Esophagus muscularis mucosa (tissue), 4 donors: ENCODE measurements at places on chromosomes 3 and 15. TPM values are rescaled to one million over a fixed set of nuclear protein-coding genes. Genes with fewer than 3 reads are reported as not detected.
A peak's percentile ranks its signal among the peaks of the same experiment; 100 is the strongest.

Gene RASA2
- total RNA-seq = 12.8 TPM

Gene CEMIP
- 0.34 TPM for total RNA-seq

Gene CPA3
- total RNA-seq = 3.7 TPM

DNA sequence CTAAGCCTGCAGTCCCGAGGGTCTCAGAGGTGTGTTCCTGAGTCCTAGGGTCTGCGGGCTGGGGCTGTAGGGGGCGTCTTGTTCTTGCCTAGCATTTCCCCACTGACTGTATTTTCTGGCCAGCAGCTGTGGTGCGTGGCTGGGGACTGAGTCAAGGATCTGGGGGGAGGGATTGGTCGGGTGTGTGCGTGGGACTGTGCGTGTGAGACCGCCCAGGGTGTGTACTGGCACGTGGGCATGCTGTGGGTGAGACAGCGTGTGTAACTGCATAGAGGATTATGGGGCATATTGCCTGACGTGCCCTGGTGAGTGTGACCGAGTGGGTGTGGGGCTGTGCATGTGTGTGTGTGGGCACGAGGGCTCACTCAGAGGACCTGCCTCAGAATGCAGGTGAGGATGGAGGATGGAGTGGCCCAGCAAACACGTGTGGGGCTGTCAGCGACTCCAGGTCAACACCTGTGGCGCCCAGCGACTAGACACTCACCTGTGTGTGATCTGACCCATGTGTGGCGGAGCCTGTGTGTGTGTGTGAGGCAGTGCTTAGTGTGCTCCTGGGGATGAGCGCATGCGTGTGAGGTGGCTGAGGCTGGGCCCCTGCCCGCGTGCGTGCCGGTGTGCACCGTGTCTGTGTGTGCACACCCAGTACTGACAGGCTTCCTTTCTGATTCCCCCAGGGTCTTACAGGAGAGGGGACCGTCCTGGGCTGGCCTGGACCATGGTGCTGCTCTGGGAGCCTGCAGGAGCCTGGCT is 20.9 kb downstream of the FBLN2 start:
- no peak overlapping the region for H3K4me3 ChIP-seq
- H3K27me3 ChIP-seq = no peaks in the 10 kb centered on the region

DNA sequence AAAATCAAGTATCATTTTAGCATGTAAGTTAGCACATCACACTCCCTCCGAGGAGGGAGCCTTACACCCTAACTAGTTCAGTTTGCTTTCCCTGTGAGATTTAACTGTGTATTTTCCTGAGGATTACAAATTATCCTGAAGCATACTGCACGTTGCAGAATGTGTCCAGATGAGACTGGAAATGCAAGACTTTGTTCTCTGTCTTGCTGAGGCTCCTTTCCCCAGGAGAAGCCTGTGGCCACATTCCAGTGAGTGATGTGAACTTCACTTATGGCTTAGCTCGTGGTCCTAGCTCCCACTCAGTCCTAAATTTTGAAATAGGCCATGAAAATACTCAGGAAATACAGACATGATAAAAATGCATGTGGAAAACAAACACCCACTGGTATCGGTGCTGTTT is 23.7 kb downstream of the PDZRN3 start:
- DNase-seq = no peak
- no peak overlapping the region for H3K4me3 ChIP-seq
- peaks cover 5% of the 10 kb centered on the region for H3K36me3 ChIP-seq
- H3K27me3 ChIP-seq = no peaks in the 10 kb centered on the region
- peaks cover 100% of the 10 kb centered on the region for H3K4me1 ChIP-seq
- peak overlapping the region; percentile 90 for H3K27ac ChIP-seq

DNA sequence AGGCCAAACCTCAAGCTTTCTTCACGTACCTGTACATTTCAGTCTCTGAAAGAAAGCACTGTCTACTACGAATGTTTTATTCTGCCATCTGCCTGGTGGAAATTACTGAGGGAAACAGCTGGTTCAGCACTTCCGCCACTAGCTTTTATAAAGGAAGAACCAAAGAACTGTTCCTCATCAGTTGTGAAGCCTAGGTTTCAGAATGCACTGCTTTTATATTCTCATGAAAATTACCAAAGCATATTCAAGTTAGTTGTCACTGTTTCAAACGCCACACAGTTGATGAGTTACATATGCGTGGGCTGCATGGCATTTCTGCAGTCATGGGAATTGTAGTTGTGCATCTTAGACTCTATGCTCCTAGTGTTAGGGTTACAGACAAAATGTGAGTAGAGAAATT is 21.5 kb upstream of the ZBTB38 start:
- no peak for DNase-seq
- no peak overlapping the region for H3K4me3 ChIP-seq
- no peaks in the 10 kb centered on the region for H3K4me1 ChIP-seq
- H3K27me3 ChIP-seq = no peaks in the 10 kb centered on the region
- no peak overlapping the region for H3K27ac ChIP-seq

- DNase-seq = no peak
- peaks cover 8% of the 10 kb centered on the region for H3K36me3 ChIP-seq
- H3K27me3 ChIP-seq = no peaks in the 10 kb centered on the region
- H3K4me3 ChIP-seq = no peak overlapping the region
- H3K4me1 ChIP-seq = peaks cover 95% of the 10 kb centered on the region
These were observed 5.3 kb downstream of the ARL6IP5 start for GRCh38 chr3:69090021-69090420.

DNA sequence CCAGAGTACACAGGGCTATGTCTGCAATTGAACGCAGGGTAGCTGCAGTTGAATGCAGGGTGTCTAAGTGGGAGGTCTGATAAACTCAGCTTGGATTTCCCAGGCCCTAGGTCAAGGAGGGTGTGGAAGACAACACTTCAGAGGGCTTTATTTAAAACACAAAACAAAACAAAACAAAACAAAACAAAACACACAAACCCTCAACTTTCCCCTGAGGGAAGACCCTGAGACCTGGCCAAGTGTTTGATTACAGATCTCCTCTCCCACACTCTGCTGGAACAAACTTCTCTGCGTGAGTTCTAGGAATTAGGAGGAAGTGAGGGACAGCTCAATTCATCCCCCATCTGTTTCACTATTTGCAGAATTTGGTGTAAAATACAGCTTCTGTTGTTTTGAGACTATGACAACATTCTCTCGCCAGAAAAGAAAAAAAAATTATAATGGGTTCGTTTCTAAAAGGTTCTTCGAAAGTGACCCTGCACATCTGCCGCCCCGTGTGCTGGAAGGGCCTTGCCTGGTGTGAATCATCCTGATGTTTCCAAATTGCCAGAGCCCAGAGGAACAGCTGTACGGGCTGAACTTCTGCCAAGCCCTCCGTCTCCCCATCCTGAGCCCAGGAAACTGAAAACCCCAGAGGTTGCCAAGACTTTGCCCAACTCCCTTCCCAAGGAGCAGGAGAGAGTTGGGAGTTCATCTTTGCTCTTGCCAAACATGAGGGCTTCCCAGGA is 73.3 kb upstream of the RAD18 start:
- H3K27ac ChIP-seq = peak overlapping the region; percentile 44
- H3K4me1 ChIP-seq = peaks cover 20% of the 10 kb centered on the region
- no peak for DNase-seq
- no peak overlapping the region for H3K4me3 ChIP-seq

DNA sequence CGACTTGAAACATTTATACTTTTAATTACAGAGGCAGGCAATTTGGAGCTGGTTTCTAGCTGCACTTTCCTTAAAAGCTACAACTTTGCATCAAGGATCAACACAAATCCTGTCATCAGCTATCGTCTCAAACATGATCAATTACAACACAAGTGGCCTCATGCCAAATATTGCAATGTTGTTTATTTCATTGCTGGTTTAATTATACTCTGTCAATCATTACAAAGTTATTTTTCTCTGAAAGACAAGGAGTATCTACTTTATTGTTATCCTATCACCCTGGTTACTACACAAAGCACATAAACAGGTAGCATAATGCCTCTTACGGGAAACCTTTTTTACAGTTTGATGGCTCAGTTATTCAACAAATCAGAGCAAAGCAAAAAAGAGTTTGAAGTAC is 58.0 kb upstream of the FOXB1 start:
- H3K4me1 ChIP-seq = no peaks in the 10 kb centered on the region
- no peaks in the 10 kb centered on the region for H3K27me3 ChIP-seq
- no peak overlapping the region for H3K4me3 ChIP-seq
- no peak overlapping the region for H3K27ac ChIP-seq

DNA sequence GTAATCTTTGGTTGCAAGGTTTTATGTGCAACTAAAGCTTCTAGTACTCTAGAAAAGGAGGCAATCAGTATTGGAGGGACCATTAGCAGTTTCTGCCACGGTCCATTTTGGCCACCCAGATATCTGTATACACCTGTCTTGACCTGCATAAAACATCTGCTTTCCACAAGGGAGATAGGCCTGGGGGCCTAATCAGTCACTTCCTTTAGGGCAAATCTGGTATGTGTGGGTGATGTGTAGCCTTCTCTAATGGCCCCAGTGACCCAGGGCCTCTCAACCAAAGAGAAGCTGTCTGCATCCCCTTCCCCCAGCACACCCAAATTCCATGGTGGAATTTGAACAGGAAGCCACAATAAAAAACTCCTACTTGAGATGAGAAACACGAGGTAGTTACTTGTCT is 19.5 kb downstream of the IRAK2 start:
- H3K4me1 ChIP-seq = peaks cover 8% of the 10 kb centered on the region
- no peak overlapping the region for H3K27ac ChIP-seq
- no peak for DNase-seq
- no peak overlapping the region for H3K4me3 ChIP-seq
- peaks cover 24% of the 10 kb centered on the region for H3K36me3 ChIP-seq
- H3K27me3 ChIP-seq = no peaks in the 10 kb centered on the region

DNA sequence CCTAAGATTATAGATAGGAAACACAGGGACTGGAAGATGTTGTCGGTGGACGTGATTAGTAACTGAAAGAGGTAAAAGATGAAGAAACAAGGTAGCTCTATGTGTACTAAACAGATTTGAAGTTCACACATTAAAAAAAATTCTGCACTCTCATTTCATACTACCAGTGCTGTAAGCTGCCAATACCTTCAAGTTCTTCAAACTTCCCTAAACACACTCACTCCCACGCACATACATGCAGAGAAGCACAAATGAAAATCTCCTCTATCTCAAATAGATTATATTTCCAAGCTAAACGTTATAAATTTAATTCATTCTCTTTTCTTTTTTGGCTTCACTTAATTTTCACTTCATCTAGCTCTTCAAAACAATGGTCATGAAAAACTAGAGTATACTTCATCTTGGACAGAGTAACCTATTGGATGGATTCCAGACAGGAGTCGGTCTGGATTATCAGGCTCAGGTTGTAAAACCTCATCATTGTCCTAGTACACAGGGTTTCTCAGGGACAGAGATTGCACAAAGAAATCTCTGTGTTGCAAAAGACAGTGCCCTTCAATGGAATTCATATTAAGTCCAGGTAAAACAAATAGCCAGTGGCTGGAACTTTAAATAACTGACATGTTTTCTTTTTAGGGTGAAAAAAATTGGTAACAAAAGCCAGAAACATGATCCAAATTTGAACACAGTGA is 408.1 kb upstream of the ZNF385D start:
- no peaks in the 10 kb centered on the region for H3K27me3 ChIP-seq
- no peaks in the 10 kb centered on the region for H3K36me3 ChIP-seq
- DNase-seq = no peak
- no peak overlapping the region for H3K4me3 ChIP-seq
- peaks cover 3% of the 10 kb centered on the region for H3K4me1 ChIP-seq

- H3K27me3 ChIP-seq = no peaks in the 10 kb centered on the region
- H3K4me1 ChIP-seq = no peaks in the 10 kb centered on the region
- DNase-seq = no peak
These were observed 37.5 kb downstream of the SNAPC5 start for GRCh38 chr15:66459818-66460615.

- peaks cover 8% of the 10 kb centered on the region for H3K36me3 ChIP-seq
- peak overlapping the region; percentile 67 for H3K4me3 ChIP-seq
- no peaks in the 10 kb centered on the region for H3K27me3 ChIP-seq
- peak overlapping the region; percentile 90 for H3K27ac ChIP-seq
- peaks cover 74% of the 10 kb centered on the region for H3K4me1 ChIP-seq
These were observed 64.6 kb downstream of the LPP start for GRCh38 chr3:188218603-188219002.

GRCh38 chr3:25901796-25902195 is 111.9 kb downstream of the OXSM start:
- no peak overlapping the region for H3K27ac ChIP-seq
- no peaks in the 10 kb centered on the region for H3K4me1 ChIP-seq
- no peak overlapping the region for H3K4me3 ChIP-seq
- no peaks in the 10 kb centered on the region for H3K27me3 ChIP-seq

DNA sequence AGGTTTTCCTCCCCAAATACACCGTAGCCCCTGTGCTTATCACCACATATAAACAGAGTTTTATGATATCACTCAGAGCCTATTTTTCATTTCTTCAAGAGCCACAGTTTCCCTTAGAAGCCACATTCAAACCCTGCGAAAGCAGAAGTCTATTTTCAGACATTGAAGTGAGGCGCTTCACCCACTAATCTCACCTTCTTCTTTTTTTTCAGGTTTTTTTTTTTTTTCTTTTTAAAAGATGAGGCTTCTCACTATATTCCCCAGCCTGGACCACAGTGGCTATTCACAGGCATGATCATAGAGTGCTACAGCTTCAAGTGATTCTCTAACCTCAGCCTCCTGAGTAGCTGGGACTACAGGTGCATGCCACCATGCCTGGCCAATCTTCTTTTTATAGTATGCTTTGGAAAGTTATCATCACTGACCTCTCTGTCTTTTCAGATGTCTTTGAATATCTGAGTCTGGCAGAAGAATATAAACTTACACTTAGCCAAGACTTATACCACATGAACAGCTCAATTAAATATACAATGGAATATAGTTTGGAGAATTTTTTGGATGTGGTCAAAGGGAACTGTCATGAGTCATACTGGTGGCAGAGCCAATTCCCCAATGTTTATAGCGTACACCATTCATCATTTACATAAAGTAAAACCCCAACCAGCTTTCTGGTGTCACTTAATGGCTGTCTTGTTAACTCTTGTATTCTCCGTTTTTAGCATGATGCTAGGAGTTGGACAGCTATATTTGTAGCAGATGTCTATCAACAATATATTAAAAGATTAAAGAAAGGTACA is 59.7 kb upstream of the CCDC50 start:
- H3K4me3 ChIP-seq = no peak overlapping the region
- no peaks in the 10 kb centered on the region for H3K36me3 ChIP-seq
- H3K27ac ChIP-seq = no peak overlapping the region
- no peaks in the 10 kb centered on the region for H3K27me3 ChIP-seq

DNA sequence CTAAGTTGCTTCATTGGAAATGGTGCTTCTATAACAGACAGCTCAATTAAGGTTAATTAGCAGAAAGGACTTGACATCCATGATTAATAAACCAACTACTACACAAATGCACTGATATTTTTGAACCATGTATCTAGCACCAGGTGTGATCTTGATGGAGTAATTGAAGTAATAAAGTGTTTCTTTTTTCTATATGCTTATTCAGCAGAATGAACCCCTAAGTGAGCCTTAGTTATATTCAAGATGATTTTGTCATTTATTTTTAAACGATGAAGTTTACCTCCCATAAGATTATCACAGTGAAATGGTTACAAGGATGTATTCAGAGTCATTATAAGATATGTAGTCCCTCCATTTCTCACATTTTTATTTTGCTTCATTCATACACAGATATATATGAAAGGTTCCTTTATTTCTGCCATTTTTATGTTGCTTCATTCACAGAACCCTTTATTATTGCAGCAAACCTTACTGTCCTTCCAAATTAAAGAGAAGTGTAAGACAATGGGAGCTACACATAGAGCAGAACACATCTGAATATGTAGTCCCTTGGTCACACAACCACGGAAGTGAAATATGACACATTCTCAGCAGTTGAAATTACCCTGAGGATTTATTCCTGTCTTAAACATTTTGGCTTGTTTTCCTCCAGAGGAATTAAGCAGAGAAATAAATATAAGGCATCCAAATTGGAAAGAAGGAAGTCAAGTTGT is 295.0 kb downstream of the RAP2B start:
- H3K4me3 ChIP-seq = no peak overlapping the region
- no peaks in the 10 kb centered on the region for H3K36me3 ChIP-seq
- H3K27ac ChIP-seq = no peak overlapping the region
- no peaks in the 10 kb centered on the region for H3K4me1 ChIP-seq
- no peaks in the 10 kb centered on the region for H3K27me3 ChIP-seq

- H3K36me3 ChIP-seq = no peaks in the 10 kb centered on the region
- no peak for DNase-seq
- H3K4me1 ChIP-seq = no peaks in the 10 kb centered on the region
These were observed 10.6 kb upstream of the TGM5 start for GRCh38 chr15:43277231-43277823.
